ENCODE measurements at places on chromosomes 3 and 15. TPM values are rescaled to one million over a fixed set of nuclear protein-coding genes. Genes with fewer than 3 reads are reported as not detected.

The EPHB3 gene
- total RNA-seq: 115 TPM

The EIF4E3 gene
- 9.9 TPM for total RNA-seq

- DNase-seq: no peak
These were observed 289.6 kb downstream of the EFHB start for GRCh38 chr3:19644405-19644804.

DNA sequence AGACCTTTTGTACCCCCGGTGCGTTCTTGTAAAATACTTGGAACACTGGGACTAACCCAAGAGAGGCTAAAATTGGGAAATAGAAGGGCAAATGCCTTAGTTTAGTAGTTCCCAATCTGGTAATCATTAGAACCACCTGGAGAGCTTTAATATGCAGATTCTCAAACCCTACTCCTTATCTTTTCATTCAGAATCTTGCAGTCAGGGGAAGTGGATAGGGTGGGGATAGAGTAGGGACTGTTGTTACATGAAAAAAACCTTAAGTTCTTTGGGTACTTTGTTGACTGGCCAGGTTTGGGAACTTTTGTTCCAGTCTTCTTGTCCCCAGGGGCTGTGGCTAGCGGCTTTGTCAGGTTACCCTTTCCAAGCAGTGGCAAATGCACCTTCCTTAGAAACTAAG is 15.9 kb downstream of the MAPKBP1 start:
- no peak for DNase-seq

DNA sequence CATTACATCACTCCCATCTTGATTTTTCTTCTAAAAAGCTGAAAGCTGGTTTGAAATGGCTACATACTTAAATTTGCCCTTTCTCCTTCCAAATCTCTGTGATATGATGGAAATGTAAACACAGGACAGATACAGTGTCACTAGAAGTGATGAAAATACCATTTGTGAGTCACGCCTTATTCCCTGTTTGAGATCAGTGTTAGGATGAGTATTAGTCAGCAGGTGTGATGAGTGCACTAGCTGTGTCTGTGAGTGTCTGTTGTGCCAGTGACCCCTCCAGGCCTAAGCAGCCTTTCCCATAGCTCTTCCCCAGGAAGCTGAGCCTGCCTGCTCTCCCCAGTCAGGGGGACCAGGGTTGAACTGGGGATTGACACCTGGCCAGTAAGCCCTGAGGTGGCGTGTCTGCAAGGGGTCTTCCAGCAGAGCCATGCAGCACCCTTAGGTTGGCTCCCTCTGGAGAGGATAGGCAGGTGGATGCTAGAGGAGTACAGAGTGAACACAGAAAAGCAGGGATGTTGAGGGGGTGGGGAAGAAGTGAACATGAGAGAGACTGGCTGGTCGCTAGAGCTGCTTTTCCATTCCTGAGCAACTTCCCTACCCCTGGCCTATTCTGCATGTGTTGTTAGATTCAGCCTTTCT is 92.0 kb downstream of the PDE8A start:
- DNase-seq: no peak

DNA sequence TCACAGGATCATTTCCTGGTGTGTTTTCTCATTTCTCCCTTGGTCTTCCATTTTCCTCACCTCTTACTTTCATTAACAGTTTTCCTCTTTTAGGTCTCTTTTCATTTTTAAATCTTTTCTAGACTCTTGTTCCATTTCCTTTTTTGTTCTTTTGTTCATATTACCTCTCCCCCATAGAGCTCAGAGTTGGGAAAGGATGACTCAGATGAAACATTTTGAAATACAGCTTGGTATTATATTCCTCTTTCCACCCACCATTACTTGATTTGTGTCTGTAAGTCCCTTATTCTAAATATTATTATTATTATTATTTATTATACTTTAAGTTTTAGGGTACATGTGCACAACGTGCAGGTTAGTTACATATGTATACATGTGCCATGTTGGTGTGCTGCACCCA is 153.1 kb downstream of the VGLL3 start:
- DNase-seq: no peak

GRCh38 chr15:82014989-82015388 is 30.8 kb downstream of the MEX3B start:
- no peak for DNase-seq

GRCh38 chr3:193168931-193169330 is 72.1 kb upstream of the PLAAT1 start:
- DNase-seq: no peak

The SLC51A gene
- not detected for total RNA-seq

- no peak for DNase-seq
These were observed 22.9 kb downstream of the BBX start for GRCh38 chr3:107545680-107546120.

The TLR9 gene
- total RNA-seq: 0.16 TPM

DNA sequence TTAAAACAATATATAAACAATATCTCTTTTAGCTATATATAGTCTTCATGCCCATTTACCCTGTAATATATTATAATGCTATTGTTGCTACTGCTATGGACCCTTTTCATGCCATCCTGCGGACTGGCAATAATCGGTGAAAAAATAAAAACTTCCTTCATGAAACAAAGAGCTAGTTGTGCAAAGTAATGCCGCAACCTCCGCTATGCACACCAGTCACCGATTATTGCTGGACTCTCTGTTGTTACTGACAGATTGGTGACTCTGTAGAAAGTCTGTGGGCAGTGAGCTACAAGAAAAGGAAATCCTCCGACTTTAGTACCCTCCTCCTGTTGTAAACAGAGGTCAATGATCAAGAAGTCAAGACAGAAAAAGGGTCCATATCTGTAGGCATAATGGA is 17.9 kb upstream of the ICE2 start:
- DNase-seq: no peak

DNA sequence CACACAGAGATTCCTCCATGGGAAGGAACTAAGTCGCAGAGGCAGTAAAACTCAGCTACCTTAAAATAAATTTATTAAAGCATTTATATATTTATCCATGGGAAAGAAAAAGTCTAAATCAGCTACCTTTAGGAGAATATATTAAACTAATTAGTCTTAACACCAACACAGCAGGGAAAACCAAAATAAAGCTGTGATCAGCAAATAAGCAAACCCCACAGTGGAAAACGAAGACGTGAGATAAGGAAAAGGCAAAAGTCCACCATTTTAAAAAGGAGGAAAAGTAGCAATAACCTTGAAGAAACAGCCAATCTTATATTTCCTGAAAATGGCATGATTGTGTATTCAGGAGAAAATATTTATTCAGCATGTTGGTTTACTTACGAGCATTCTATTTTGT is 473.0 kb upstream of the ROBO2 start:
- no peak for DNase-seq

DNA sequence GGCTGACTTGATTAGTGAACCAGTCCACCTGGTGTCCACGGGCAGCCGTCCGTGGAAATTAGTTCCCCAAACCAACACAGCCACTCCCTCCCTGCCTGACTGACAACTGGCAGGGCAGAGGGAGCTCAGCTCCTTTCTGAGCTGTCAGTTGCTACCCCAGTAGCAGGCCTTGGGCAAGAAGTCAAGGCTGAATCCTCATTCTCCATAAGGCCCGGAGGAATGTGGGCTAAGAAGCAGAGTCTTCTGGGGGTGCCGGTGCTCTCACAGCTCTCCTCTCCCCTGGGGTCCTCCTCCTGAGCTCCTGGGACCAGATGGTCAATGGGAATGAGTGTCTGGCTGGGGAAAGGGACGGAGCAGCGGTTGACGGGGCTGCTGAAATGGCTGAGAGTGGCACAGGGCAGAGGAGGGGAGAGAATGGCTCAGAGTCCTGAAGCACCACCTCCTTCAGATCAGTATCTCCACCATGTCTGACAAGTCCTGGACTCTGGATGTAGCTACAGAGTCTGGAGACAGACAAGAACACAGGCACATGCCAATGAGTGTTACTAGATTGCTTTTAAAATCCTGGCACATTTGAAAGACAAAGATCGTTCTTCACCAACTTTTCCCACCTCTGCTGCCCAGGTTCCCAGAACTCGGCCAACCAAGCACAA is 16.9 kb downstream of the AMOTL2 start:
- no peak for DNase-seq

GRCh38 chr3:33331414-33331813 is 54.2 kb downstream of the FBXL2 start:
- no peak for DNase-seq

The INSYN1 gene
- 12.7 TPM for total RNA-seq

GRCh38 chr3:24316887-24317383 is 177.7 kb downstream of the THRB start:
- no peak for DNase-seq

- no peak for DNase-seq
These were observed 27.8 kb upstream of the AZI2 start for GRCh38 chr3:28376424-28376823.

GRCh38 chr3:43094381-43094780 is 11.5 kb downstream of the POMGNT2 start:
- no peak for DNase-seq

The PLD1 gene
- total RNA-seq: 29.1 TPM

The XCR1 gene
- not detected for total RNA-seq

- DNase-seq: no peak
These were observed 23.1 kb downstream of the ZBTB38 start for GRCh38 chr3:141391298-141391990.

The CCR3 gene
- not detected for total RNA-seq

DNA sequence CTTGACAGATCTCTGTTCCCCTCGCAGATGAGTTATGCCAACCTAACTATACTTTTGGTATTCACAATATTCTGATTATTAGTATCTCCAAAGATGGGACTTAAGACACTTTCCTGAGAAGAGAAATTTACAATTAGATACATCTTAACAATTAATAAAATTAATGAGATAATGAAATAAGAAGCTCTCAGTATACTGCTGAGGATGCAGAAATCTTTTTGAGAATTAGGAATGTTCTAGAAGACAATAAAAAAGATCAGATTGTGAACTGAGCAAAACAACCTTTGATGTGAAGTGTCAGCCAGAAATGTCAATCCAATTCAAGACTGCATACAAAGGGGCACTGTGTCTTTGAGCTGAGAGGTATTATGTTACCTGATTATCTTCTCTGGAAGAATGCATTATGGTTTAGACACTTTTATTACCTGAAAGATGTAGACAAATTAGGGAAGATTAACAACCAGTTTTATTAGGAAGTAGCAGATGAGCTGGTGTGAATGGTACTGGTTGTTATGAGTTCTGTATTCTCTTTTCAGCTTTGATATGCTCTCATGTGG is 262.9 kb downstream of the TIGIT start:
- DNase-seq: no peak

The SPINK8 gene
- not detected for total RNA-seq

DNA sequence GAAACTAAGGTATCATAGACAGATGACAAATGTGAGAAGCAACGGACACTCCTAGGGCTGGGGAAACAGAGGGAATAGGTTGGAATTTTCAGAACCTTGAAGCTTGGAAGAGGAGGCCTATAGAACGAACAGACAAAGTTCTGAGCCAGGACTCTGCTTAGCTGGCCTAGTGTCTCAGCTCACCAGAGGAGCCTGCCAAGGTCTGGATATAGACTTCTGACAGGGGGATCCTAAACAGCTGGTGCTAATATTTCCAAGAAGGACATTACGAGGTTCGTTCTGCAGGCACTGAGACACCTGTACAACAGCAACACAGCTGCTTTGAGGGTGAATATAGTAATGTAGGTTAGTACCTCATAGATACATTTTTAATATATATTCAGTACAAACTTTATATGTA is 266.3 kb downstream of the CHL1 start:
- no peak for DNase-seq

- no peak for DNase-seq
These were observed 6.8 kb upstream of the GAP43 start for GRCh38 chr3:115616461-115616860.

The TPRG1 gene
- 2.4 TPM for total RNA-seq

The EFCAB12 gene
- 0.80 TPM for total RNA-seq

The ARGFX gene
- total RNA-seq: not detected

- DNase-seq: no peak
These were observed 101.4 kb upstream of the TLE3 start for GRCh38 chr15:70199124-70199482.

The BAHD1 gene
- 23.8 TPM for total RNA-seq

DNA sequence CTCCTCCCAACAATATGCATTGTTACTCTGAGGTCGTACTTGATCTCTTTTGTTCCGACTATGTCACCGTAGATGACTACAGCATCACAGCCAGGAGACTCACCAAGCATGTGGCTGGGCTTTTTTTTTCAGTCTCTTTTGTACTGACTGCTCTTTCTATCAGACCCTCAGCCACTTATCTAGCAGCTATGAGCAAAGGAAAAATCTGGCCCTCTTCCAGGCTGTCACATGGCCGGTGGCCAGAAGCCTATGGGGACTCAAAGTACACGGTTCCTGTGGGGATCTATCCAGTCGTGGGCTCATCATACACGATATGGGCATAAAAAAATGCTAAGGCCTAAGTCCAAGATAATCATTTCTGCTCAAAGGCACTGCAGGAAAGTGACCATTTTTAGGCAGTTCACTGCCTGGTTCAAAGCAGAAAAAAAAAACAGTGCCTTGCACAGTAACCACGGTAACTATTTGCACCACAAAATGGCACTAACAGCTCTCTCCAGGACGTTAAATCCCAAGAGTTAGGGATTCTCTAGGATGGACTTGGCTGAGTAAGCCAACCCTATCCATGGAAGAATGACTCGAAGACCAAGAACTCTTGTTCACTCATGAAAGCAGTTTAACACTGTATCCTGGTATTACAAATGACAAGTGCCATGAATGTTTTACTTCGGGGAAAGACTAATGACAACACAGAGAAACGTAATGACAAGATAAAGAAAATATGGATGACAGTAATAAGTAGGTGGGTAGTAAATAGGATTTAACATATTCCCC is 50.3 kb downstream of the SHQ1 start:
- DNase-seq: no peak

The IL5RA gene
- not detected for total RNA-seq

- DNase-seq: no peak
These were observed 129.4 kb upstream of the SLC24A5 start for GRCh38 chr15:47991357-47991756.

DNA sequence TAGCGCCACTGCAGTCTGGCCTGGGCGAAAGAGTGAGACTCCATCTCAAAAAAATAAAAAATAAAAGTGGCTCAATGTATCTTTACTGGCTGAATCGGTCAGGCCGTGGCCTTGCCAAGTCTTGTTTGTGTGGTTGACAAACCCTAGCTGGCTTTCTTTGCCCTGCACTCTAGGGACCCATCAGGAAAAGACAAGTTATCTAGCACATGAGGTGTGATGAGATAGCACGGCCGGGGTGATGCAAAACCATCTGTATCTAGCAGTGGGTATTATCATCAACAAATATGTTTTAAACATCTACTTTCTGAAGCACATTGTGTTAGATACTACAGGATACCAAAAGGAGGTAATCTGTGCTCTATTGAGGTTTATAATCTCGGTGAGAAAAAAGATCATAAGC is 3.9 kb upstream of the DPP8 start:
- no peak for DNase-seq

- DNase-seq: no peak
These were observed 349.7 kb downstream of the TUSC7 start for GRCh38 chr3:117059067-117059955.

The IL17RB gene
- total RNA-seq: 1.4 TPM
